ENCODE measurements at places on chromosomes 2 and 18. TPM values are rescaled to one million over a fixed set of nuclear protein-coding genes. Genes with fewer than 3 reads are reported as not detected.

- DNase-seq = no peak
- H3K27ac ChIP-seq = no peak overlapping the region
- H3K4me3 ChIP-seq = no peak overlapping the region
- H3K4me1 ChIP-seq = peaks cover 6% of the 10 kb centered on the region
Measured at GRCh38 chr2:48189552-48190228, 283.4 kb upstream of the FBXO11 start.

DNA sequence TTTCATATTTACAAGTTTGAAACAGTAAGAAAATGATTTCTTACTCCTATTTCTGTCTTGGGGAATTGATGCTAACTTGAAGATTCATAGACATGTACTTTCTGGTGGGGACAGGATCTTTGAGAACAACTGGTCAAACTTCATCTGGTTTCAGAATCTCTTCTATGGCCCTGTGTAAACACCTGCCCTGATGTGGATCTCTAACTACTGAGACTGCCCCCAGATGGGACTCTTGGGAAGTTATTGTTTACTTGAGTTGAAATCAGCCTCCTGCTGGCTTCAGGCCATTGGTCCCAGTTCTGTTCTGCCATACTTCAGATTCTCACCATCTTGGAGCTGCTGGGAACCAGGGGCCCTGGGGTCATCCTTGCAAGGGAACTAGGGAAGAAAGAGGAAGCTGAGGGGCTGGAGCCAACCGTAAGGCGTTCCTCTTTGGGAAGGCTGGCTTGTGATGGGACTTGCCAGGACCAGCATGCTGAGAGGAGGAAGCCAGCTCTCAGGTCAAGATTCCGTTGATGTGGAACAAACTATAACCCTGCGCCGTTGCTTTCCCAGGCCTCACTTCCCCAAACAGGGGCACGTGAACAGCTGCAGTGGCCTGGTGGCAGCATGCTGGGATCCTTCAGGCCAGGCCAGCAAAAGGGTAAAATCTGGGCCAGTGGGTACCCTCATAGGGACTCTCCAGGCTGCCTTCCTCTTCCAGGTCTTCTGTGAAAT, 135.5 kb upstream of the CXCR4 start:
- peak overlapping the region; percentile 6 for H3K27ac ChIP-seq
- H3K36me3 ChIP-seq = no peaks in the 10 kb centered on the region
- no peak for DNase-seq
- peaks cover 21% of the 10 kb centered on the region for H3K4me1 ChIP-seq

Gene LONRF2
- total RNA-seq = not detected

Gene IL36A
- not detected for total RNA-seq

DNA sequence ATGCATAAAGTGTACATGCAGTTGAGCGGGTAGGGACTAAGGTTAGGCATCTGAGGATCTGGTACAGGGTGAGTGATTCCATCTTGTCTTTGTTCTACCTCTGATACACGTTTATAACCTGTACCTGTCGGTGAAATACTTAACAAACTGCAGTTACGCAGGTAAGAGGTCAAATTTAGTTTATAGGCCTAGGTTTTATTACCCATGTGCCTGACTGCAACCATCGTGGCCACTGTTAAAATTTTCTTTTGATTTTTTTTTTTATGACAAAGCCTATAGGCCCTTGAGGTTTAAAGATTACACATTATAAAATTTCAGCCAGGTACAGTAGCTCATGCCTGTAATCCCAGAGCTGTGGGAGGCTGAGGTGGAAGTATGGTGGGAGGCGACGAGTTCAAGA, 15.4 kb upstream of the HNMT start:
- no peaks in the 10 kb centered on the region for H3K27me3 ChIP-seq
- peaks cover 3% of the 10 kb centered on the region for H3K4me1 ChIP-seq
- H3K27ac ChIP-seq = no peak overlapping the region
- H3K36me3 ChIP-seq = no peaks in the 10 kb centered on the region
- no peak overlapping the region for H3K4me3 ChIP-seq

DNA sequence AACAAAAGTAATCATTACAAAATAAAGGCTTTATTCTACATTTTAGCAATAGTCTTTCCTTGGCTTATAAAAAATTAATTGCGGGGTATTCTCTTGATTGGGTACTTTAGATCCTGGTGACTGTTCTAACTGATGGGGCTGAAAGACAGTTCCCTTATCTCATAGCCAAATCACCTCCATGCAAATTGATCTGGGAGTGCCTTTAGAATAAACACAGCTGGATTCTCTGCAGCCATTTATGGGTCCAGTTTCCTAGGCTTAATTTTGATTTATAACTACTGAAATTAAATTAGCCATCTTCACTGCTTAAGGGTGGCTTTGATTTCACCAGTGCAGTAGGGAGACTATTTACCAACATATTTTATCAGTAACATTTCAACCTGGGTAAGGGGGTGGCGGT, 337.1 kb downstream of the NRXN1 start:
- no peaks in the 10 kb centered on the region for H3K36me3 ChIP-seq
- no peak overlapping the region for H3K4me3 ChIP-seq
- H3K27me3 ChIP-seq = no peaks in the 10 kb centered on the region
- H3K4me1 ChIP-seq = no peaks in the 10 kb centered on the region
- DNase-seq = no peak

Gene TNFAIP6
- not detected for total RNA-seq

Gene SCN3A
- total RNA-seq = 0.06 TPM

GRCh38 chr2:241777170-241777685, 606 bp downstream of the GAL3ST2 start:
- no peak for DNase-seq
- no peaks in the 10 kb centered on the region for H3K27me3 ChIP-seq
- no peak overlapping the region for H3K27ac ChIP-seq
- peaks cover 8% of the 10 kb centered on the region for H3K4me1 ChIP-seq
- no peak overlapping the region for H3K4me3 ChIP-seq

Gene EPB41L3
- 1.1 TPM for total RNA-seq

Gene RTN4
- 86.5 TPM for total RNA-seq

- H3K4me1 ChIP-seq = peaks cover 57% of the 10 kb centered on the region
- H3K36me3 ChIP-seq = peaks cover 3% of the 10 kb centered on the region
- no peak for DNase-seq
- H3K4me3 ChIP-seq = no peak overlapping the region
- H3K27me3 ChIP-seq = peaks cover 4% of the 10 kb centered on the region
Measured at GRCh38 chr18:45689396-45689795, 34.6 kb upstream of the SLC14A1 start.

- no peaks in the 10 kb centered on the region for H3K27me3 ChIP-seq
- H3K4me3 ChIP-seq = no peak overlapping the region
- peaks cover 85% of the 10 kb centered on the region for H3K36me3 ChIP-seq
- peak overlapping the region; percentile 22 for H3K27ac ChIP-seq
- peaks cover 36% of the 10 kb centered on the region for H3K4me1 ChIP-seq
- no peak for DNase-seq
Measured at GRCh38 chr2:108460345-108461037, 11.5 kb downstream of the GCC2 start.

GRCh38 chr2:133405252-133405651, 163.0 kb downstream of the NCKAP5 start:
- H3K4me1 ChIP-seq = no peaks in the 10 kb centered on the region
- H3K36me3 ChIP-seq = no peaks in the 10 kb centered on the region
- H3K27ac ChIP-seq = no peak overlapping the region
- DNase-seq = no peak

DNA sequence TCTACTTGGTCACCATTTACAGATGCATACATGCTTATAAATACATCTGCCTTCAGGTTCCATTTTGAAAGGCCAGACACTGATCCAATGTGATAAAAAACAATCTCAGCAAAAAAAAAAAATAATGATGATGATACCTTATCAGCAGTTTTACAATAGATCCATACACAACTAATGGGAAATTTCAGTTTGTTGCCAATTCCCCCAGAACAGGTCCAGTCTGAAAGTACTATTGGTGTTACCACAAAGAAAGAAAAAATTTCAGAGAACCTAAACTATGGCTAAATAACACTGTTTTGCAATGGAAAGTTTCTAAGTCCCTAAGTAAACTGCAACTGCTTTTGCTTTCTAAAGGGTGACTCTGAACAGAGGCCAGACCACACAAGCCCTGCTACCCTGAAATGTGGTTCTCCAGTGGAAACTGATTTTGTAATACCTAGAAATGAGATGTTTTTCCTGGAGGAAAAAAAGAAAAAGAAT, 54.1 kb downstream of the LPIN2 start:
- peak overlapping the region; percentile 99 for H3K27ac ChIP-seq
- H3K4me1 ChIP-seq = peaks cover 85% of the 10 kb centered on the region

Gene C1GALT1C1L
- total RNA-seq = 0.18 TPM

Gene IL1RN
- total RNA-seq = 0.19 TPM

- no peaks in the 10 kb centered on the region for H3K4me1 ChIP-seq
- H3K27me3 ChIP-seq = no peaks in the 10 kb centered on the region
- DNase-seq = no peak
- H3K36me3 ChIP-seq = no peaks in the 10 kb centered on the region
Measured at GRCh38 chr2:141557329-141558095, 573.3 kb downstream of the LRP1B start.

- H3K4me1 ChIP-seq = peaks cover 26% of the 10 kb centered on the region
- H3K27me3 ChIP-seq = no peaks in the 10 kb centered on the region
- H3K4me3 ChIP-seq = no peak overlapping the region
Measured at GRCh38 chr2:69489793-69490192, 52.6 kb upstream of the NFU1 start.

DNA sequence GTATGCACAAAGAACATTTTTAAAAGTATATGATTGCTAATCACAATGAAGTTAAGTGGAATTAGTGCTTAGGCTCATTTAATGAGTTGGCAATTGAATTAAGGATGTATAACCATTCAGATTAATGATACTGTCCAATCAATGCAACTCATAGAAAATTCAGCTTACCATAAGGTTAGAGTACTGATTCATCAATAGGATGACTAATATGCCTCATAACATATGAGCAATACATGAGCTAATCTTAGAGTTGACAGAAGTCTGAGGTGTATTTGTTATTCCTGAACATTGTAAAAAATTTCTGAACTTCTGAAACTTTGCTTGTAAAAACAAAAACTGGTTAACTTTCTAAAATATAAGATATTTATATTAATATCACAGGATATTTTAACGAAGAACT, 118.3 kb upstream of the NETO1 start:
- no peaks in the 10 kb centered on the region for H3K4me1 ChIP-seq
- no peak overlapping the region for H3K4me3 ChIP-seq
- H3K36me3 ChIP-seq = no peaks in the 10 kb centered on the region
- H3K27me3 ChIP-seq = no peaks in the 10 kb centered on the region
- DNase-seq = no peak
- H3K27ac ChIP-seq = no peak overlapping the region

DNA sequence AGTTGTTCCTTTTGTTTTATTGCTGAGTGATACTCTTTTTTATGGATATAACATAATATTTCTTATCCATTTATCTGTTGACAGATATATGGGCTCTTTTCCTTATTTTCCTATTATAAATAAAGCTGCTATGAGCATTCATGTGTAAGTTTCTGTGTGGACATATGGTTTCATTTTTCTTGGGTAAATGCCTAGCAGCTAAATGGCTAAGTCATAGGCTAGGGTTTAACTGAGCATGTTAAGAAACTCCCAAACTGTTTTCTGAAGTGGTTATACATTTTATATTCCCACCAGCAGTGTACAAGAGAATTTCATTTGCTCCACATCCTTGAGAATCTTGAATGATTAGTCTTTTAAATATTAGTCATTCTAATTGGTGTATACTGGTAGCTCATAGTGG, 786.6 kb upstream of the CDH2 start:
- H3K36me3 ChIP-seq = no peaks in the 10 kb centered on the region
- H3K27me3 ChIP-seq = no peaks in the 10 kb centered on the region
- no peak overlapping the region for H3K27ac ChIP-seq
- no peak for DNase-seq
- no peaks in the 10 kb centered on the region for H3K4me1 ChIP-seq

Gene SCYGR3
- not detected for total RNA-seq

DNA sequence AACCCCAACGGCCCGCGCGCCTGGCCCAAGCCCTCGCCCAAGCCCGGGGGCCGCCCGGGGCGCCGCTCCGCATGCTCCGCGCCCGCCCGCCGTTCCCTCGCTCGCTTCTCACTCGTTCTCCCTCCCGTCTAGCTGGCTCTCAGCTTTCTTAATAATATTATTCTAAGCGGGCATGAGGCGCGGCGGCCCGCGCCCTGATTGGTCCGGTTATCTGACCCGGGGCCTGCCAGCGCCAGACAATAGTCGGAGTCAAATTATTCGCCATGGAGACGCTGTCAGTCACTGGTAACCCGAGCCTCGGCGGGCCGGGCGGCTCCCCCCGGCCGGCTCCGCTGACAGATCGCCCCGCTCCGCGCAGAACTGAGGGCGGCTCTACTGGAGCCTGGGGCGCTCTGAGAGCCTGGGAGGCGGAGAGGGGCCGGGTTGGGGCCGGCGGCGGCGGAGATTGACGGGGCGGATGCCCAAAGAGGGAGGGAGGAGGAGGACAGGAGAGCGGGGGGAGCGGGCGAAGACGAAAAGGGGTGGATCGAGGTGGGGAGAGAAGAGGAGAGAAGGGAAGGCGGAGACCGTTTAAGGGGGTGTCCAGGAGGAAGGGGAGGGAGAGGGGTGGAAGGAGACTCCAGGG, at the start of gene SIX2:
TSS of gene SIX2 (minus strand) at position 150 of the 625 bp plus-strand sequence. CDS start 342 bp downstream, outside the sequence.
- no peak for DNase-seq
- H3K27me3 ChIP-seq = peaks cover 90% of the 10 kb centered on the region
- no peak within 1 kb of the TSS for H3K27ac ChIP-seq
- H3K4me3 ChIP-seq = peak within 1 kb of the TSS; percentile 72
- H3K36me3 ChIP-seq = no peaks in the 10 kb centered on the region

DNA sequence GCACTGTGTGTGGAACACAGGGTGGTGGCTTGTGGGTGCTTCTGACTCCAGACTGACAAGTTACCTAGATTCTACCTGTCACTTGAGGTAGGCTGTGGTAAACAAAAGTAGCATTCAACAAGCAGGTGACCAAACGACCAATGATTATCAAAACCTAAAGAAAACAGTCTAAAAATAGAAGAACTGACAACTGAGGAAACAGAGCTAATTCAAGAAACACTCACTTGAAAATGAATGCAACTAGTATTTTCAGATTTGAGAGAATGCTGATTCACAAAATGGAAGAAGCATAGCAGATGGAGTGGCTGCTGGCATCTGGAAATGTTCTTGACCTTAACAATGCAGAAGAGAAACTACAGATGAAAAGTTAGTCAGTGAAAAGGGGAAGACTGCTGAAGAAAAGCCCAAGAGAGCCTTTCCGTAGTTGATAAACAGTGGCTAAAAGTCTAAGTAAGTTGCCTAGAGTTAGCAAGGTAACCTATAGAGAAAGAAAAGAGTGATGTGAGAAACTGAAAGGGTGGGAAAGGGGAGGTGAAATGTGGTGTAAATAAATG, 170.4 kb downstream of the NCK2 start:
- no peak overlapping the region for H3K27ac ChIP-seq
- H3K27me3 ChIP-seq = no peaks in the 10 kb centered on the region
- DNase-seq = no peak
- no peak overlapping the region for H3K4me3 ChIP-seq
- H3K4me1 ChIP-seq = peaks cover 32% of the 10 kb centered on the region

Gene ALPG
- not detected for total RNA-seq

DNA sequence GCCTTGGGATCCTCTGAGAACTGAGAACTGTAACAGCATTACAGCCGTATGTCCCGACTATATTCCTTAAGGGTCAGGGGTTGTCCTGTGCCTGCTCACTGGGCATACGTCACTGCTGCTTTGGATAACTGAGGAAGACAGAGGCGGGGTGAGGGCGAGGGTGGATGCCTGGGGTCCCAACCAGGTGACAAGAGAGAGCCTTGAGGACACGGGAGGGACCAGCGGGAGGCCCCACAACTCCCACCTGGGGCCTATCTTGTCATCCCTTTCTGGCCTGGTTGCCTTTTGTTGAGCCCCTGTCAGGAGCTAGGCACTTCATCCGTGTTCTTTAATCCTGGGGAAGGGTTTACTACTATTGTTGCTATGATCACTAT, 28.8 kb downstream of the INPP5D start:
- H3K4me3 ChIP-seq = no peak overlapping the region
- H3K27me3 ChIP-seq = no peaks in the 10 kb centered on the region
- H3K4me1 ChIP-seq = peaks cover 55% of the 10 kb centered on the region
- no peak for DNase-seq
- H3K27ac ChIP-seq = no peak overlapping the region

- H3K4me1 ChIP-seq = no peaks in the 10 kb centered on the region
- H3K27me3 ChIP-seq = peaks cover 7% of the 10 kb centered on the region
- no peaks in the 10 kb centered on the region for H3K36me3 ChIP-seq
- H3K4me3 ChIP-seq = no peak overlapping the region
Measured at GRCh38 chr2:239917957-239918481, 107.1 kb downstream of the NDUFA10 start.
